ENCODE measurements at places on chromosomes 1 and 21.

DNA sequence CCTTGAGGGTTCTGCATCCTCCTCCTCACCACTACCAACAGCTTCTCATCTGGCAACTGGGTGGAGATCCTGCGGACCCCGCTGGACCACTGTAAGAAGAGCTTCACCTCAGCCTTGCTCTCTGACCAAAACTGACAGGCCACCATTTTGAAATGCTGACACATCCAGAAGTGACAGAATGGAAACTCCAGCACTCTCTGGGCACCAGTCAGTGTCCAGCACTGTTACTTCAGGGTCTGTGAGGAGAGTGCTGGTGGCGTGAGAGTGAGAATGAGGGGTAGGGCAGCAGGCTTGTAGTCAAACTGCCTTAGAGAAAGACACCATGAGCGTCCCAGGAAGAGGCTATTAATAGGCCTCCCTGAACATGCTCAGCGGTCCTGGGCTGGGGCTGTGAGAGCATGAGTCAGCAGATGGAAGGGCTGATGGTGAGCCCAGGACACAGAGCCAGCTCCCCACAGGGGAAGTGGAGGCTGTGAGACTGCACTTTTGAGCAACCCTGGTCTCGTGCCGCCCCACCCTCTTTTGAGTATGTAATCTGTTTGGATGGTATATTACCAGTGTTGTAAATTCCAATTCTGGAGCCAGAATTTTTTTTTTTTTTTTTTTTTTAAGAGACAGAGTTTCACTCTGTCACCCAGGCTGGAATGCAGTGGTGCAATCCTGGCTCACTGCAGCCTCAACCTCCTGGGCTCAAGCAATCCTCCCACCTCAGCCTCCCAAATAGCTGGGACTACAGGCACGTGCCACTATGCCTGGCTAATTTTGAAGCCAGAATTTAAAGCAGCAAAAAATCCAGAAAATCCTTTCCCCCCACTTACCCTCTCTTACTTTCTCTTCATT lies 34.4 kb upstream of the SLC30A1 start:
- DNase-seq: no peak

- DNase-seq: no peak
Observed at GRCh38 chr1:172540635-172541034, 7.7 kb downstream of the SUCO start.

GRCh38 chr1:200885623-200886402 lies 8.9 kb upstream of the INAVA start:
- no peak for DNase-seq

- no peak for DNase-seq
Observed at GRCh38 chr1:63051356-63051755, 267.4 kb downstream of the ATG4C start.

DNA sequence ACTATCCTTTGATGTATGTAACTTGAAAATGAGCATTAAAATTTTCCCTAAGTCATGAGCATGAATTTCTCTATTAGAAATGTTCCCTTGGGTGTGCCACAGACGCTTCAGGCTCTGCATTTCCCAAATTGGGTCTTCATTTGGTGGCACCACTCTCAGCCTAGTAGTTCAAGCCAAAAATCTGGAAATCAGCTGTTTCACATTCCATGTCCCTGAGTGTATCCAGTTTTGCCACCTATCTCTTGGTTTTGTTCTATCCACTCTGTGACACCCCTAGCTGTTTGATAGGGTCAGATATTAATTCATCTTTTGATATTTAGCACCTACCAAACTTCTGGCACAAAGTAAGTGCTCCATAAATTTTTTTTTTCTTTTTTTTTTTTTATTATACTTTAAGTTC lies 89.5 kb upstream of the DPH5 start:
- no peak for DNase-seq

- no peak for DNase-seq
Observed at GRCh38 chr1:19033926-19034680, 77.6 kb upstream of the IFFO2 start.

All from cerebellar nuclear complex (tissue), 1 donor.